CD4-positive, alpha-beta T cell treated with Interleukin-17A for 4 hours (primary cell): ENCODE measurements at places on chromosomes 16 and 17.

- DNase-seq: no peak
Observed at GRCh38 chr16:74893541-74893940, 91.4 kb downstream of the WDR59 start.

GRCh38 chr16:84047206-84047605 is 4.6 kb upstream of the SLC38A8 start:
- DNase-seq: no peak

DNA sequence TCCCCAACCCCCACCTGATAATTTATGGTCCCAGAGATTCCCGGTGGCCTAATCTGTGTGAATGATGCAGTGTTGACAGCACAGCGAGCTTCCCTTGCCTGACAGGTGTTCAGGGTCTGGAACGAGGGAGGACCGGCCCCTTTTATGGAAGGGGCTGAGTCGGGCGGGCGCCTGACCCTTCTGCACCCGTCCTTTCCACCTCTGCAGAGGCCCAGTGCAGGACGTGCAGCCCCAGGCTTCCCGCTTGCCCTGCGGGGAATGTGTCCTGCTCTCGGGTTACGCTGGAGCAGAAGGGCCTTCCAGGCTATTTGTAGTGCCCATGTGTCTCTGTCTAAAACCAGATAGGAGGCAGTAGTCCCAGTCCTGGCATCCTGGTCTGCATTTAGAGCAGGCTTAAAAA is 16.2 kb downstream of the SMTNL2 start:
- DNase-seq: no peak

DNA sequence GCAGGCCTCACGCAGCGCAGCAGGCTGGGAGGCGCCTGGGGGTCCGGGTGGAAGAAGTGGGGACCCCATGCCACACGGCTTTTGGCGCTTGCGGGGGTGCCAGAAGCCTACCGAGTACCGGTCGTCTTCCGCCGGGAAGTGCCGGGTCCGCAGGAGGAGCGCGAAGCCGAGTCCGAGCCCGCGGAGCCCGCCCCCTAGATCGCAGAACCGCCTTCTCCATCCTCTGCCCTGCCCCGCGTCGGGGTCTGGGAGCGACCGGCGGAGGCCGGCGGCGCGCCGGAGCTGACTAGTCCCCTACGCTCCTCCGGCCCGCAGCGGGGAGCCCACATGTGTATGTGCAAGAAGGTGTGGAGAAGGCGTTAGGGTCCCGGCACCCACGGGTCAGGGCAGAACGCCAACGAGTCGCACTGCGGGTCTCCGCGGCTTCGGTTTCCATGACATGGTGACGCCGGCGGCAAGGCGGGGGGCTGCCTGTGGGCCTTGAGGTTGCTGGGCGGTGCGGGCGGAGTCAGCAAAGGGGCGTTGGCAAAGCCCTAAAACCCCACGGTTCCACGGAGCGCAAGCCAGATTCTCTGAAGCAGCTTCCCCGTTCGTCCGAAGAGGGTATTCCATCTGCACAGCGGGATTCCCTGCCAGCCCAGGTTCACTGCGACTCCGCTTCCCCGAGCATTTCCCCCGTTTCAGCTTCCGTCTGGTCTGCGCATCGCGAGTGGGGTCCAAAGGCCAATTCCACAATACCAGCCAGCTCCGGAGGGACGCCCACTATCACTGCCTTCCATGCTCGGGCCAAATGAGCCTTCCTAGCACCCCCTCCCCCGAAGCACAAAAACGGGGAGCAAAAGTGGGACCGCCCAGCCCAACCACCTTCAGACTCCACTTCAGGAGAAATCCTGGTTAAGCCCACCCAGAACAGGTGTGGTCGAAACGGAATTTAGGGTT is 2.3 kb upstream of the LHX1 start:
- DNase-seq: peak; percentile 30

DNA sequence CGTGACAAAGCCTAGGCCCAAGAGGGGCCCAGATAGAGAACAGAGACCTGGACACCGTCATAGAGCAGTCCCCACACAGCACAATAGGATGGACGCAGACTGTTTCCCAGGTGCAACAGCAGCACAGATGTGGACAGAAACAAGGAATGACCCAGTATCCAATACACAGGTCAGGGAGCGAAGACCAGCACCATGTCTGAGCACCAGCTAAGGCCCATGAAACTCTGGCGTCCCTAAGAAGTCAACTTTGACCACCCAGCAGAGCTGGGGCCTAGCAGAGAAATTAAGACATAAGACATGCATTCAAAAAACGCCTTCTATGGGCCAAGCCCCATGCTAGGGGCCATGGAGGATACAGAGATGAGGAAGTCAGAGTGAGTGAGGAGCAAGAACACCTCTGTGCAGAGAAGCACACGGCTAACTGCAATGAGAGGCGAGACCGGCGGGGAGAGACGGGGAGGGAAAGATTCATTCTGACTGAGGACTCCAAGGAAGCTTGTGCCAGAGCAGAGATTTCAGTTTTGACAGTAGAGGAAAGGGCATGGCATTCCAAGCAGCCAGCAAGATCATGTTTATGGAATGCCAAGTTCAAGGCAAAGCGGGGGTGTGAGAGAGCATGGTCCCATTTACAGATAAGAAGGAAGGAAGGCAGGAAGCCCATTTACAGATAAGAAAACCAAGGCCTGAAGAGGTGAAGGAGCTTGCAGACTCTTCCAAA is 50.8 kb downstream of the PITPNM3 start:
- DNase-seq: no peak

DNA sequence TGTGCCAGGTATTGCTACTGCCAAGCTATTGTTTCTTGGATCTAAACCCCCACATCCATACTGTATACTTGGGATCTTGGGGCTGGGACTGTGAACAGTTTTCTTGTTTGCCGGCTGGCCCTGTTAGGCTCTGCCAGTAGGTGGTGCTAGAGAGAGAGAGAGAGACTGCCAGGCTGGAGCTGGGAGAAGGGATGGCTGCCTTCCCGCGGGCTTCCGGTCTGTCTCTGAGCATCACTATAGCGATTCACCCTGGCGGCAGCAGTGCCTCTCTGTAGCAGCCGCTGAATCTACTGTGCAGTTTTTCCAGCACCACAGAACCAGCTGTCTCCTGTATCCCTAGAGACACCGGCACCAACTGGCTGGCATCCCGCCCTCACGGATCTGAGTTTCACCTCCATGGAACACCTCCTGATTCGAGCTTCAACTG is 201.2 kb downstream of the UTP18 start:
- DNase-seq: peak; percentile 69

DNA sequence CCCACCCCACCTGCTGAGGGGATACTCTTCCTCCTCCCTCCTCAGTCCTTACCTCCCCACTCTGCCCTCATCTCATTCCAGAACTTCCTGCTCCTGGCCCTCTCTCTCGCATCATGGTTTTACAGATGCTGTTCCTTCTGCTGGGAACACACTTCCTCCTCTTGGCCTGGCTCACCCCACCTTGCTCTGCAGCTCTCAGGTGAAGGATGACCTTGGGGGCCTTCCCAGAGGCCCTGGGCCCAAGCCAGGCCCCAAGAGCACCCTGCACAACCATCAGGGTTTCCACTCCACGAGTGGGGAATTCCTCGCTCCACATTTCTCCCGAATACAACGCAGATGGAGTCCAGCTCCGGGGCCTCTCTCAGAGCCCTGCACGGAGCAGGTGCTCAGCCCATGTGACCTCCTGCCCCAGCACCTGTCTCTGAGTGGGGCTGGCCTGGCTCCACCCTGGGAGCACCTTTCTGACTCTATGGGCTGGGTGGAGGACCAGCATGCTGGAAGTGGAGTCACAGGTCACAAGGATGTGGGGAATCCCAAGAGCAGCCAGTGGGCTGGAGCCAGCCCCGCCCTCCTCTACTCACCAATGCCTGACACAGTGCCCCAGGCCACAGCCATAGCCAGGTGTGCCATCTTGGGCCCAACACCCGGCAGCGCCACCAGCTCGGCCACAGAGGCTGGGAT is 4.5 kb downstream of the NTHL1 start:
- DNase-seq: no peak

DNA sequence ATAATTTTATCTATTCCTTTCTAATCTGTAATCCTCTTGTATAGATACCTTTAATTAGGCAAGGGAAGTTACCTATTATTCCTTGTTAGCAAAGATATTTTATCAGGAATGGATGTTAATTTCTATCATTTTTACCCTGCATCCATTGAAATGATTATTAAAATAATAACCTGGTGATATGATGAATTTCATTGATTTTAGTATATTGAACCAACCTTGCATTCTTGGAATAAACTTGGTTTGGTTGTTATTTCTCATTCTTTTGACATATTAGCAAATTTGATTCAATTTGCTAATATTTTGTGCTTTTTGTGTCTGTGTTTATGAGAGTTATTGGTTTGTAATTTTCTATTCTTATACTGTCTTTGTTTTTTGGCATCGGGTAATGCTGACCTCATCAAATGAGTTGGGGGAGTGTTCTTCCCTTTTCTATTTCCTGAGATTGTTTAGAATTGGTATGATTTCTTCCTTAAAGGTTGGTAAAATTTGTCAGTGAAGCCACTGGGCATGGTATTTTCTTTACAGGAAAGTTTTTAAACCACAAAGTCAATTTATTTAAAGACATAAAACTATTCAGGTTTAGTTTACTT is 250.4 kb upstream of the PMFBP1 start:
- no peak for DNase-seq
